ENCODE measurements at places on chromosomes 4 and X. TPM values are rescaled to one million over a fixed set of nuclear protein-coding genes. Genes with fewer than 3 reads are reported as not detected.

DNA sequence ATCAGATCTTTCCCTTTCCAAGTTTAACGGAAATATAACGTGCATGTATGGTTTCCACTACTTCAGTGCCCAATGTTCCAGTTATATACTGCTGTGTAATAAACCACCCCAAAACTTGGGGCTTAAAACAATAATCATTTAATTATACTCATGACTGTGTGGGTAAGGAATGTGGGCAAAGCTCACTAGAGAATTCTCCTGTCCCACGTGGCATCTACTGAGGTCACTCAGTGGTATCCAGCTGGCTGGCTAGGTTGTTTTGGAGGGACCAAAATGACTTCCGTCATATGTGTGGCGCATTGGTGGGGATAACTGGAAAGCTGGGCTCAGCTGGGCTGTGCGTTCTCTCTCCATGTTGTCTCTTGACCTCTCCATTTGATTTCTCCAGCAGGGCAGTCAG, 18.5 kb downstream of the ZCCHC18 start:
- no peak overlapping the region for H3K27ac ChIP-seq
- H3K27me3 ChIP-seq = no peaks in the 10 kb centered on the region
- H3K36me3 ChIP-seq = peaks cover 10% of the 10 kb centered on the region
- H3K4me1 ChIP-seq = no peaks in the 10 kb centered on the region

The GATA1 gene
- 0.23 TPM for total RNA-seq

The ANK2 gene
- total RNA-seq = 0.62 TPM

The PDGFC gene
- total RNA-seq = 0.43 TPM

GRCh38 chr4:48899950-48900349, 6.6 kb downstream of the OCIAD2 start:
- no peak overlapping the region for H3K4me3 ChIP-seq
- peaks cover 75% of the 10 kb centered on the region for H3K36me3 ChIP-seq
- no peaks in the 10 kb centered on the region for H3K27me3 ChIP-seq
- no peak overlapping the region for H3K27ac ChIP-seq
- H3K4me1 ChIP-seq = peaks cover 36% of the 10 kb centered on the region
- no peak for DNase-seq

The FRMPD3 gene
- 1.6 TPM for total RNA-seq

- H3K27me3 ChIP-seq = no peaks in the 10 kb centered on the region
- H3K27ac ChIP-seq = no peak overlapping the region
- no peaks in the 10 kb centered on the region for H3K4me1 ChIP-seq
- no peak for DNase-seq
Measured at GRCh38 chr4:45679411-45679810, 444.4 kb downstream of the GABRG1 start.

GRCh38 chrX:12701628-12702027, 89.6 kb upstream of the PRPS2 start:
- no peak for DNase-seq
- H3K27ac ChIP-seq = no peak overlapping the region
- H3K27me3 ChIP-seq = no peaks in the 10 kb centered on the region
- H3K4me3 ChIP-seq = no peak overlapping the region

DNA sequence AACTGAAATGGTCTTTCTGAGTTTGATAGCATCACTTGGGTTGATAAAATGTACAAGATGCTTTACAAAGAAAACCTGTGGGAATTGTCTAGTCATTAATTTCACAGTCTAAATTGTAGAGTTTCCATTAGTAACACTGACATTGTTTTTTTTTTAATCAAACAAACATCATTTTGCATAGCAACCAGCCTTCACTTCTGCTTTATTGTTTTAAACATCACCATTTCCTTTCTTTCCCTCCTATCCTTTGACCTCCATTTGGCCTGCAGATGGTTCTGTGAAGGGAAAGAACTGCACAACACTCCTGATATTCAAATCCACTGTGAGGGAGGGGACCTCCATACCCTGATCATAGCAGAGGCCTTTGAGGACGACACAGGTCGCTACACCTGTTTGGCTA, 171.1 kb downstream of the PALLD start:
- no peak overlapping the region for H3K4me3 ChIP-seq
- H3K27me3 ChIP-seq = no peaks in the 10 kb centered on the region
- H3K4me1 ChIP-seq = no peaks in the 10 kb centered on the region
- no peak for DNase-seq

The TCEAL2 gene
- 0.67 TPM for total RNA-seq
